Colonic mucosa (tissue), 4 donors: ENCODE measurements at places on chromosomes 5 and 9. TPM values are rescaled to one million over a fixed set of nuclear protein-coding genes. Genes with fewer than 3 reads are reported as not detected.

- no peaks in the 10 kb centered on the region for H3K27me3 ChIP-seq
- DNase-seq: no peak
- H3K36me3 ChIP-seq: no peaks in the 10 kb centered on the region
- peak overlapping the region; percentile 55 for H3K27ac ChIP-seq
- H3K4me1 ChIP-seq: no peaks in the 10 kb centered on the region
Measured at GRCh38 chr5:91312698-91313097, 70.4 kb downstream of the ARRDC3 start.

Gene ABL1
- total RNA-seq: 97.9 TPM

GRCh38 chr5:886036-886435 lies 6.6 kb downstream of the BRD9 start:
- H3K4me3 ChIP-seq: no peak overlapping the region
- peaks cover 26% of the 10 kb centered on the region for H3K36me3 ChIP-seq
- no peaks in the 10 kb centered on the region for H3K4me1 ChIP-seq
- no peak overlapping the region for H3K27ac ChIP-seq

DNA sequence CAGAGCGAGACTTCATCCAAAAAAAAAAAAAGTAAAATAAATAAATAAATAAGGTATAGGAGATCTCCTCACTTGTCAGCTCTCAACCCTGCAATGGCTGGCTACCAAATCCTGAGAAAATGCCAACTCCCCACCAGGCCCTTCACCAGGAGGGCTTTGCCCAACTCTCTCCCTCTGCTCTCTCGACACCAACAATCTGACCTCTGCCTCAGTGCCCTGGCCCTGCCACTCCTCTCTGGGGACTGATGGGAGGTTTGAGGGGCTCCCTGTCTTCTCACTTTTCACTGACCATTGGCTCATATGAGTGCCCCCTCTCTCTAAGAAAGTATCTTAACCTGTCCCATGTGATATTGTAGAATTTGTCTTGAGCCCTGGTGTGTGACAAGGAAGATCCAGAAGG lies 52.6 kb upstream of the SH3PXD2B start:
- H3K4me1 ChIP-seq: peaks cover 12% of the 10 kb centered on the region
- no peaks in the 10 kb centered on the region for H3K27me3 ChIP-seq
- no peak overlapping the region for H3K4me3 ChIP-seq
- DNase-seq: no peak
- H3K36me3 ChIP-seq: no peaks in the 10 kb centered on the region

DNA sequence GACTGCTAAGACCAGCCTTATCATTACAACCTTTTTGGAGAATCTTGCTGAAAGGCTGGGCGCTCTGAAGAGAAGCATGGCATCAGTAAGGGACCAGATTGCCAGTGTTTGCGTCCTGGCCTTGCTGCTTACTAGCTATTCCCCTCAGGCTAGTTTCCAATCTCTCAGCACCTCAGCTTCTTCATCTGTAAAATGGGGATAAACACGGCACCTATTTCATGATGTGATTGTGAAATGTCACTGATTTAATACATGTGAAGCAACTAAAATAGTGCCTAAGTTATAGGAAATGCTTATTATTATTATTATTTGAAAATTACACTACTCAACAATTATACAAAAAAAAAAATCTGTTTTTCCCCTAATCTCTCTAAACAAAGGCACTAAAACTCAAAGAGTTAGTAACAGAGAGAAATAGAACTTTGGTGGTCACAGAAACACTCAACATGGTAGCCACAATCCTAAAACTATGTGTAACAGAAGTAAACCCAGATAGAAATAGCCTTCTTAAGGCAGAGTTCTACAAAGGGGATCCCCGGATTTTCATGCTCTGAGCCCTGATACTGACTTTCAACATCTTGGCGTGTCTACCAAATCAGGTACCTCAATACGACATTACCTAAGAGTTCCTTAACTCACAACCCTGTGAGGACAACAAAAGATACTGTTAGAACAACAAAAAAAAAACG lies 62.0 kb downstream of the ENC1 start:
- DNase-seq: no peak
- H3K27ac ChIP-seq: no peak overlapping the region
- H3K4me3 ChIP-seq: no peak overlapping the region
- no peaks in the 10 kb centered on the region for H3K36me3 ChIP-seq
- no peaks in the 10 kb centered on the region for H3K27me3 ChIP-seq

- H3K36me3 ChIP-seq: no peaks in the 10 kb centered on the region
- no peaks in the 10 kb centered on the region for H3K4me1 ChIP-seq
Measured at GRCh38 chr5:176664479-176664878, 17.2 kb downstream of the TSPAN17 start.

- peaks cover 51% of the 10 kb centered on the region for H3K36me3 ChIP-seq
- H3K4me3 ChIP-seq: no peak overlapping the region
- H3K27me3 ChIP-seq: no peaks in the 10 kb centered on the region
- DNase-seq: no peak
- H3K4me1 ChIP-seq: no peaks in the 10 kb centered on the region
Measured at GRCh38 chr9:136466155-136466541, 16.7 kb downstream of the SEC16A start.

GRCh38 chr5:135697959-135698345 lies 119.2 kb upstream of the CXCL14 start:
- no peaks in the 10 kb centered on the region for H3K36me3 ChIP-seq
- H3K4me1 ChIP-seq: no peaks in the 10 kb centered on the region
- H3K27ac ChIP-seq: no peak overlapping the region
- no peaks in the 10 kb centered on the region for H3K27me3 ChIP-seq
- H3K4me3 ChIP-seq: no peak overlapping the region
- no peak for DNase-seq

- no peaks in the 10 kb centered on the region for H3K4me1 ChIP-seq
- H3K27ac ChIP-seq: no peak overlapping the region
- no peaks in the 10 kb centered on the region for H3K36me3 ChIP-seq
- H3K4me3 ChIP-seq: no peak overlapping the region
- H3K27me3 ChIP-seq: no peaks in the 10 kb centered on the region
- DNase-seq: no peak
Measured at GRCh38 chr9:1353291-1353690, 303.1 kb downstream of the DMRT2 start.

GRCh38 chr5:58776559-58776958 lies 193.7 kb downstream of the RAB3C start:
- no peaks in the 10 kb centered on the region for H3K27me3 ChIP-seq
- H3K27ac ChIP-seq: no peak overlapping the region
- no peaks in the 10 kb centered on the region for H3K4me1 ChIP-seq
- no peaks in the 10 kb centered on the region for H3K36me3 ChIP-seq
- DNase-seq: no peak
- no peak overlapping the region for H3K4me3 ChIP-seq

Gene POU5F2
- total RNA-seq: 0.94 TPM

Gene KLF4
- total RNA-seq: 209 TPM

- H3K27ac ChIP-seq: no peak overlapping the region
- no peak for DNase-seq
- no peaks in the 10 kb centered on the region for H3K4me1 ChIP-seq
- no peak overlapping the region for H3K4me3 ChIP-seq
- H3K27me3 ChIP-seq: no peaks in the 10 kb centered on the region
Measured at GRCh38 chr9:21479152-21479702, 2.9 kb downstream of the IFNE start.

- no peaks in the 10 kb centered on the region for H3K27me3 ChIP-seq
- DNase-seq: peak; percentile 31
- no peaks in the 10 kb centered on the region for H3K4me1 ChIP-seq
- no peak overlapping the region for H3K27ac ChIP-seq
- no peaks in the 10 kb centered on the region for H3K36me3 ChIP-seq
- H3K4me3 ChIP-seq: no peak overlapping the region
Measured at GRCh38 chr9:117678871-117679270, 25.3 kb upstream of the TLR4 start.
